NCI-H510A (cell line): ENCODE measurements at places on chromosomes 6 and 20.

DNA sequence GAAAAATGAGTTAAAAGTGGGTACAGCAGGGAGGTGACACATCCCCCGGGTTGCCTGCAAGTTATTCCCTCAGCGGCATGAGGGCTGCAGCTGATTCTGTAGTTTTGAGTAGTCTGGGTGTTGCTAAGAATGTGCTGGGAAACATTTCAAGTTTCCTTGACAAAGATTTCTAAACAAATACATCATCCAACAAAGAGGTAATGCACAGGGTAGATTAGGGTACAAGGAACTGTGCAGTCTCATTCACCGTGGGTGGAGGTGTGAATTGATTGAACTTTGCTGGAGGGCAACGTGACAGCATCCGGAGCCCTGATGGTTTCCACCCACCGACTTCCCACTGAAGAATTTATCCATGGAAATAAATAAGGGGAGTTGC, 21.8 kb downstream of the CASS4 start:
- DNase-seq: no peak

GRCh38 chr20:11676630-11677287, 240.9 kb upstream of the BTBD3 start:
- DNase-seq: peak; percentile 16

- DNase-seq: no peak
Measured at GRCh38 chr6:148037496-148037895, 305.1 kb upstream of the SASH1 start.

DNA sequence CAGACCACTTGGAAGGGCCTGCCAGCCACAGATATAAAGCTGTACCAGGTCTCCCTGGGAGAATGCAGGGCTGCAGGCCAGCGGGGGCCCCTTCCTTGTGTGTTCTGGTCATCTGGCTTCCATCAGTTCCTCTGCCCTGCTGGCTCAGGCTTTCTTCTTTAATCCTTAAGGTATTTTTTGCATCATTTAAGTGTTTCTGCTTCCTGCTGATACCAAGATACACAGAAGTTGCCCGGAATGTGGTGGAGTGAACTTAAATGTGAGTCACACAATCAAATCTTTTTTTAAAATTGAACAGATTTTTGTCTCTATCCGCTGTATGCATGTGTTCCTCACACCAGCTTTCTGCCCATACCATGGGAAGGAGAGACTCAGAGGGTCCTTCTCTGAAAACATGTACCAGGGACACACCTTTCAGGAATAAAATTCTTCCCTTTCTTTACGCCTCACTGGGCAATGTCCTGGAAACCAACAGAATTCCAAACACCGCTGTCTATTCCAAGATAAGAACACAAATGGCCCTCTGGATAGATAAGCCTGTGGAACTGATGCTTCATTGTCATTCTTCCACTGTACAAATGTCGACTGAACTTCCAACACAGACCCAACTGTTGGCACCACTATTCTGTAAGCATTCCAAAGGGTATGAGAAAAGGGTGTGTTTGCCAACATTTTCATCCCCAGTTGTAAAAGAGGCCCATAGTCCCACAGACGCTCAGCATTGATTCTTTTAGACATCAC, 206.2 kb upstream of the MYLIP start:
- DNase-seq: no peak

DNA sequence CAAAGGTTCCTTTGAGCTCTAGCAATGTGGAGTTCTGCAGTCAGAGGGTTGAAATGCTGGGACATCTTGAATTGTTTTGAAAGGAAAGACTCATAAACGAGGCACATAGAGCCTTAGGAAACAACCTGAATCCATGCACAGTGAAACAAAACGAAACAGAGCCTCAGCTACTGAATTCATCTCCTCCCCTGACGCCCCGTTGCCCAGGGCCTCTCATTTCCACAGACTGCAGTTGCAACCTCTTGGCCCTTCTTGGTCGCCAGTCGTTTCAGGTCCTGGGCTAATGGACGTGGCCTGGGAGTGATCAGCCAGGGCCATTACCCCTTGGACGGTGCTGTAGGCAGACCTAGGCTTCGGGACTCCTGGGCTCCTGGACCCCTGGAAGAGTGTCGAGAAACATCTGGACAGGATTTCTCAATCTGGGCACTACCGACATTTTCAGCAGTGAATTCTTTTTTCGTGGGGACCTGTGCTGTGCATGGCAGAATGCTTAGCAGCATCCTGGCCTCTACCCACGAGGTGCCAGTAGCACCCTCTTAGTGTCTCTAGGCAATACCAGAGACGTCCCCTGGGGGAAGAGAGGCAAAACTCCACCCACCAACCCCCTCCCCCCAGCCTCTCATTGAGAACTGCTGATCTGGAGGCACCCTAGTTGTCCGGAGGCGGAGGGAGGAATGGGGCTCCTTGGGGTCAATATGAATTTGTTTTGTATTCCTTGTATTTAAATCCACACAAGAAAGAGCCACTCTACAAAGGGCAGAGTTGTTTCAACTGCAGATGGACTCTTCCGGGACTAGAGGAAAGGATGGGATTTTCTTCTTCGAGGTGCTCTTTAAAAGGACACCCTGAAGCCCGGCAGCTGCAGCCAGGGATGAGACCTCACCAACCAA, 50.2 kb downstream of the TMEM242 start:
- no peak for DNase-seq

DNA sequence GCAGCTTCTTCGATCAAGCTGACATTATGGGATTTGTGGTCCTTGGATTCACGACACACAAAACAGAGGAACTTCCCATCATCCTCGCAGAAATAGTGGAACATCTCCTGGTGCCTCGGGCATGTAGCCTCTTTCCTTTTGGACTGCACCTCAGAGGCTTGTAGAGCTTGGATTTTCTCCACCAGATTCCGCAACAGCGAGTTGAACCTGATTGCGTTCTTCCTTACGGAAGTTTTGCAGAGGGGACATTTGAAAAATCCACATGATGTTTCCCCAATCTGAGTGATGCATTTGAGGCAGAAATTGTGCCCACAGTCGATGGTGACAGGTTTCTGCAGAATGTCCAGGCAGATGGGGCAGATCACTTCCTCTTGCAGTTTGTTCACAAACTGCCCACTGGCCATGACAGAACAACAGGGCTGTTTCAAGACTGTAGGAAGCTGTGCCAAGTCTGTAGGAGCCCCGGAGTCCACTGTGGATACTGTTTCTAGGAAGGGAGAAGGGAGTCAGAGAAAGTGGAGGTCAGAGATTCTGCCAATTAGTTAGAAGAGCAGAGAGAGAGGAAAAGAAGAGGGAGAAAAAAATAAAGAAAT, 392 bp downstream of the TRIM31 start:
- DNase-seq: no peak

- peak; percentile 45 for DNase-seq
Measured at GRCh38 chr20:41003143-41003935, 25.3 kb upstream of the TOP1 start.

DNA sequence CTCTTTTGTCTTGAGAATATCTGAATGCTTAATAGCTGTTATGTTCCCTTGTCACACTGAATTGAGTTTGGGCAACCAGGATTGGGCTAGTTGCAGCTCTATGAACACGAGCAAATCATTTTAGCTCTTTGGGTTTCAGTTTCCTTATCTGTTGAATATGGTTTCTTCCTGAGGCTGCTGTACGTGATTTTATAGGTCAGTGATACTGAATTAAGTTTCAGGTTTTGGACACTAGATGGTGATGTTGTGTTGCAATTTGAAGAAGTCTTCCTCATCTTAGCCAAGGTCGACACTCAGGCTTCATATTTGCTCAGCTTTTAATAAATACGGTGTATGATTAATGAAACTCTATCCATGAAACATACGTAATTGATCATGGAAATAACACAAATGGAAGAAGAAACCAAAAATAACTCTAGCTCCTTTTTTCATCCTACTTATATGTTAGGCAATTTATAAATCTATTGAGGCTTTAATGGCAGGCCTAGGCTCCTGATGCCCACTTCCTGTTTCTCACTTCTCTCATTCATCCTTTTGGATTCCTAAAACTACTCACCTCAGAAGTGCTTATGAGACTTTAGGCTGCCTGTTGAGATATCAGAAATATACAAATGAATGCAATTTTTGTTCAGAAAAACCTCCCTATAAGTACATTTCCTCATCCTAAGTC, 354.1 kb upstream of the MAP3K7 start:
- DNase-seq: peak; percentile 27

GRCh38 chr6:146892613-146893401, 294.0 kb downstream of the ADGB start:
- DNase-seq: no peak

- no peak for DNase-seq
Measured at GRCh38 chr6:66628917-66629316, 921.9 kb upstream of the EYS start.

GRCh38 chr6:7085911-7086310, 21.9 kb upstream of the RREB1 start:
- no peak for DNase-seq

GRCh38 chr20:19211252-19211651, 1.2 kb upstream of the SLC24A3 start:
- no peak for DNase-seq

DNA sequence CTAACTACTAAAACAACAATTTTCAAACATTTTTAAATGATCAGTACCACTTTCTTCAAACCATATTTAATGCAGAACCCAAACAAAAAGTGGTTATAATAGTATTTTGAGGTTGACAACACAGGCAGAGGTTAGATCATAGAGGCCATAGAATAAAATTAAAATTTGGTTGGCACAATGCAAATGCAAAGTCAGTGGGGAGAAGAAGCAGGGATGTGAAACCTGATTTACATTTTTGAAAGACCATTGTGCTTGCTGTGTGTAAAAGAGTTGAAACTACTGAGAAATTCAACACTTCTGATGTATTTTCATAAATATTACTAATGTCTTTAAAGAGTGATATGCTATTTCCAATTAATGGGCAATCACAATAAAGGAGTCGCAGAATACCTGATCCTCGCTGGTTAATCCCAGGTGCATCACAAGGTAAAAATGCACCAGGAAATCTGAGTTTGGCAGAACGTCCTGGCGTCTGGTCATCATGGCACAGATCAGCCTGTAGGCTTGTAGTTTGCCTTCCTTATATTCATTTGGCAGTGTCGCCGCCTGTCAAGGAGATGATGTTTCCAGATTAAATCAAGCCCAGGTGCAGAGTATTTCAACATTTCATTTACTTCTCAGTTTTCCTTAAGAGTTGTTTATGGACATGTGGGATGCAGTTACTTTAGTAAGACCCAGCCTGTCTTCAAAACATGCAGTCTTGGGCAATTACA, 141.2 kb downstream of the RALGAPA2 start:
- DNase-seq: no peak

DNA sequence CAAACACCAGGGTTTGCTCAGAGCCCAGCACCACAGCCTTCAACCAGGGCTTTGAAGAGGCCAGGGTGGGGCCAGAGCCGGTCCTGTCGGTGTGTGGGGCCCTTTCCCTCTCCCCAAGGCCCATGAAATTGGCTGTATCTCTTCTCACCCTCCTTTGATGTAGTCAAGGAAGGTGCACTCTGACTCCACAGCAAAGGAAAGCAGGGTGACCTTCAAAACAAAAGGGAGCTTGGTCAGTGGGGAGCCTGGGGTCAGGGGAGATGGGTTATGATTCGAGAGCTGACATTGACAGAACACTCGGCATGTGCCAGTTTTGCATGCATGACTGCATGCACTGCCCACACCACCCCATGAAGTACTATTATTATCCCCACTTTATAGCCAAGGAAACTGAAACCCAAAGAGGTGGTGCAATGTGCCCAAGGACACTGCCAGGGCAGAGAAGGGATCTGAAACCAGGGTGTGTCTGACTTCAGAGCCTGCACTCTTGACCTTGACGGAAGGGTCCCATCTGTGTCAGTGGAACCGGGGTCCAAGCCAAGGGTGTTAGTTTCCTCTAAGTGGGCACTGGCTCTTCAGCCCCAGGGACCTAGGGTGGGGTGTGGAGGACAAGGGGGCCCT, 55.4 kb downstream of the RAB44 start:
- no peak for DNase-seq

DNA sequence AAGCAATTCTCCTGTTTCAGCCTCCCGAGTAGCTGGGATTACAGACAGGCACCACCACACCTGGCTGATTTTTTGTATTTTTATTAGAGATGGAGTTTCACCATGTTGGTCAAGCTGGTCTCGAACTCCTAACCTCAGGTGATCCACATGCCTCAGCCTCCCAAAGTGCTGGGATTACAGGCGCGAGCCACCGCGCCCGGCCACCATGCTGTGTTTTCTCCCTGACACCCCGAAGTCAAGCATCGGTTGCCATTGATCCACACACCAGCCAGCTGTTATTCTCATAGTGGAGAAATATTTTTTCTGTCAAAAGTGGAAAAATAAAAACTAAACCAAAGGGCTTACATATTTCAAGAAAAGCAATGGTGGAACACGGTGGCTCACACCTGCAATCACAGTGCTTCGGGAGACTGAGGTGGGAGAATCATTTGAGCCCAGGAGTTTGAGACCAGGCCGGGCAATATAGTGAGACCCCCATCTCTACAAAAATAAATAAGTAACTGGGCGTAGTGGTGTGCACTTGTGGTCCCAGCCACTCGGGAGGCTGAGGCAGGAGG, 157.4 kb downstream of the ZMYND8 start:
- no peak for DNase-seq

DNA sequence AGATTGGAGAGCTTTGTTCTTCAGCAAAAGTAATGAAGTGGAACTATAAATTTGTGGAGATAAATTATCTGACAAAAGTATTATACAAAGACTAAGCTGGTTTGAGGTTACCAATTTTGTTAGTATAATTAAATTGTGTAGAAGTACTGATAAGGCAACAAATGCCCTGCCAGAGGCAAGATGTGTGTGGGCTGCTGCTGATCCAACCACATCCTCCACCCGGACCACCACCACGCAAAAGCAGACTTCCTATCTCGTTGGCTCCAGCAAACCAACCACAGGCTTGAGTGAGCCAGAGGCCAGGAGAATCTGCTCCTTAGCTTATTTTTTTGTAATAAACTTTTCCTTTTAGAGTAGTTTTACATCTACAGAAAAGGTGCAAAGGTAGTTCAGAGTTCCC, 1.1 kb upstream of the MYLK4 start:
- no peak for DNase-seq

DNA sequence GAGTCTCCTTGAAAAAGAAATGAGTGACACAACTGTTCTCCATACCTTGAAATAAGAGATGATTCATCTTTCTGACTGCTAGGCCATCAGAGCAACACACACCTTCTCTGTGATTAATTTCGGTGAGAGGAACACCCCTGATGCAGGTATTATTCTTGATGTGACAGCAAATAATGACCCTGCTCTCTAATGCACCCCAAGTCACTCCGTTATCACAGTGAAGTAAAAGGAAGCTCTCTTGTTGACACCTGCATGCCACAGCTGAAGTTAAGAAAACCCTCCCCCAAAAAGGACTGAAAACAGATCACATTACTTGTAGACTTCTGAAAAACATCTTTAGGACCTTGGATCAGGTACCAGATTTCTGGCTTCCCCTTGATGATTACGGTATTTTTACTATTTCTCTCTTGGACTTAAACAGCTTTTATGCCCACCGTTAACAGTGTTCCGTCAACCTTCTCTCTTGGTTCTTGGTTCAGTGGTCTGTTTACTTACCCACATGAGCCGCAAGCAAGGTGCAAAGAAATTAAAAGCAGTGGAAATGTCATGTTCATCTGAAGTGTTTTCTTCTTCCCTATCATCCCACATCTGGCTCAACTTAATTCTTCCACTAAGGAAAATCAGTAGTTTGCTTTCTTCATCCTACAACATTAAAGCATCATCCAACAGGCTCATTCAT, 249.7 kb downstream of the GMPR start:
- DNase-seq: no peak

GRCh38 chr20:36305602-36306551, at the start of gene DLGAP4:
Gene DLGAP4 (plus strand): TSS chr20:36306339. CDS start chr20:36431718, 125,379 bp downstream.
- DNase-seq: no peak
